Astrocyte of the cerebellum (primary cell): ENCODE measurements at places on chromosomes 1 and 21.
A peak's percentile ranks its signal among the peaks of the same experiment; 100 is the strongest.

GRCh38 chr1:39981385-39981784 lies 26.4 kb downstream of the MFSD2A start:
- DNase-seq, result no peak

DNA sequence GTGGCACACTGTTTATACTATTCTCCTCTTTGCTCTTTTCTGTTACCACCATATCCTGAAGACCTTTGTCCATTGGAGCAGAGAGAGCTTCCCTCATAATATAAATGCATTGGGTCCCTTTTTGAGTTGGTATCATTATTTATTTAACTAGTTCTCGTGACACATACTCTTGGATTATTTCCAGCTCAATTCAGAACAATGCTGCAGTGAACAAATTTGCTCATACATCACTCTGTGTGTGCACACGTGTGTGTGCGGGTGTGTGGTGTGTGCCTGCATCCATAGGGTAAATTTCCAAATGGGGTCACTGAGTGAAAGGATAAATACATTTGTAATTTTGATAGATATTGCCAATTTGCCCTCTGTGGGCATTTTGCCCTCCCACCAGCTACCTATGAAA lies 5.8 kb downstream of the PLA2G2A start:
- DNase-seq, result no peak

DNA sequence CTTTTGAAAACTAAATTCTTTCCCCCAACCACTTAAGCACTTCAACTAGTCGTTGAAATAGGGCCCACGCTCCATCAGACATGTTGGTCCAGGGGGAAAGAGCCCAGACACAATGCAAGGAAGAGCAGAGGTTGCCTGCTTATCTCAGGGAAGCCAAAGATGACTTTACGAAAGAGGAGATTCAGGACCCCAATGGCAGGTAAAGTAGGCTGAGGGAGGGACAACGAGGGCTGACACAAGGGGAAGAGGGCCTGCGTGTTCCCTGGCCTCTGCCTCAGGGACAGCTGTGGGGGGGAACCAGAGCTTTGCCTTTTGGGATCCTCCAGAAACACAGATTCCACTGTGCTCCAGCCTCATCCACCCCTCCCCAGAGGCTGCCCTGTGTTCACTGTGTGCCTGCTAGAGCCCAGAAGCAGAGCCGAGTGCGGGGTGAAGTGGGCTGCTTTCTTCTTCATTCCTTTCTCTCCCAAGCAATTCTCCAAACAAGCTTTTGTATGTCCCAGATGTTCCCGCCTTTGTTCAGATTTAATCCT lies 135.5 kb upstream of the GRIK3 start:
- DNase-seq, result no peak

GRCh38 chr1:31931593-31932225 lies 6.5 kb downstream of the PTP4A2 start:
- no peak for DNase-seq

DNA sequence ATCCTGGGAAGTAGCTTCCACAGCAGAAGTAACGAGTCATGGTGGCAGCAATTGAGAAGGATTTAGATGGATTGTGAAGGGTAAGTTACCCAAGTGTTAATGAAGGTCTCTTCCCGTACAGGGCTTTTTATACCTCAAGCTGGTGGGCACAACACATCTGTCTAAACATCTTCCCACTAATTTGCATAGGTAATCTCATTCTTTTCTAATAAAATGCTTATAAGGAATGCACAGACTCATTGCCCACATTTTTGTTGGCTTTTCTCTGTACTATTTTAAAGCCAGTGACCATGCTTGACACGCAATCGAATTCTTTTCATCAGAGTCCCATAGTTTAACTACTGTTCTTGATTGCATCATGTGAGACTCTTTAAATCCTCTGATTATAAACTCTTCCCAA lies at the start of gene KRTAP7-1:
Gene KRTAP7-1 (minus strand): TSS at position 101 of the 400 bp plus-strand sequence. CDS start 61 bp downstream, at position 40.
- no peak for DNase-seq

GRCh38 chr21:16404776-16405175 lies 675.0 kb downstream of the USP25 start:
- no peak for DNase-seq

- DNase-seq, result no peak
These were observed 478 bp downstream of the C2CD2 start for GRCh38 chr21:41953249-41953830.

- no peak for DNase-seq
These were observed 5.1 kb downstream of the CLCNKA start for GRCh38 chr1:16026723-16027484.

GRCh38 chr1:227760377-227760776 lies 25.1 kb downstream of the SNAP47 start:
- no peak for DNase-seq

DNA sequence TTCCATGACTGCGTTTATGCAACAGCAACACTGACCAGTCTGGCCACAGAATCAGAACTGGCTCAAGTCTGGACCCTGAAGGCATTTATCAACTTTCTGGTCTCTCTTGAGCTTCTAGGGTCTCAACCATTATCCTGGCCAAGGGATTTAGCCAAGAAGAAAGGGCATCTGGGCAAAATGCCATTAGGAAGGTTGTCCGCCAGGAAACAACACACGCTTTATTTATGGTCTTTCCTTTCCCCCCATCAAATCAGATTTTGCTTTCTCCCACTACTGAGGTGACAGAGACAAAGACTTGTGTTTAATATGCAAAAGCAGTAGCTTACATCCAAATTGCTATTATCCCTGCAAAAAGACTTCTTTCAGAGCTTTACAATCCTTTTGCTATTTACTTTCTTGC lies 81.6 kb upstream of the PPP2R5A start:
- no peak for DNase-seq

- DNase-seq, result no peak
These were observed 33.6 kb upstream of the FMN2 start for GRCh38 chr1:240058049-240058448.

GRCh38 chr1:112317140-112317539 lies 78.9 kb upstream of the CTTNBP2NL start:
- DNase-seq, result no peak

GRCh38 chr1:31626223-31627207 lies 9.0 kb downstream of the HCRTR1 start:
- no peak for DNase-seq

DNA sequence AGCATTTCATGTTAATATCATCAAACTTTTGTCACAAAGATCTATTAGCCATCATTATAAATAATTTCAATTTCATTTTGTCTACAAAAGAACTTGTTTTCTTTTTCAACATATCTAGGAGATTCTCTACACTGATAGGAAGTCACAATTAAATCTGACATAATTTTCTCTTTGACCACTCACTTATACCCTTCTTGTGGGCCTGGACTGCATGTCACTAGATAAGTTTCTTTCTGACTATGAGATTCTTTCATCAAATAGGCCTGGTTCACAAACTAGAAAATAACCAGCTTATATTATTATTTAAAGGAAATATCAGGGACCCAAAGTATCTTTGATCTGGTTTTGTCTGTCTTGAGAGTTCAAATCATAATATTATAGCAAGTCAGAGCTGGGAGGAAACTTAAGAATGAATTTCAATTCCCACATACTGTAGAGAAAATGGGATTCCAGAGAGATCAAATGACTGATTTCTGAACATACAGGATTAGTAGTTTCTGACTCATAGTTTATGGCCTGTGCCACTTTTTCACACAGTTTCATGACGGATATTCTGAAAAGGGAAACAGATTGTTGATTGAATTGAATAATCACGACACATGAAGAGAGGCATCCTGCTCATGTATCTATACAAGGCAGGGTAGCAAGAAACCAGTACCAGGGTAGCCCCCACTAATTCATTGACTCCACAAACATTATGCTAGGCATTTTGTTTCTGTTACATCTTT lies 355.8 kb downstream of the GPATCH2 start:
- DNase-seq, result no peak

- no peak for DNase-seq
These were observed 3.3 kb downstream of the RGS16 start for GRCh38 chr1:182600745-182601415.

GRCh38 chr1:174209347-174210187 lies 50.2 kb downstream of the RABGAP1L start:
- DNase-seq, result no peak

DNA sequence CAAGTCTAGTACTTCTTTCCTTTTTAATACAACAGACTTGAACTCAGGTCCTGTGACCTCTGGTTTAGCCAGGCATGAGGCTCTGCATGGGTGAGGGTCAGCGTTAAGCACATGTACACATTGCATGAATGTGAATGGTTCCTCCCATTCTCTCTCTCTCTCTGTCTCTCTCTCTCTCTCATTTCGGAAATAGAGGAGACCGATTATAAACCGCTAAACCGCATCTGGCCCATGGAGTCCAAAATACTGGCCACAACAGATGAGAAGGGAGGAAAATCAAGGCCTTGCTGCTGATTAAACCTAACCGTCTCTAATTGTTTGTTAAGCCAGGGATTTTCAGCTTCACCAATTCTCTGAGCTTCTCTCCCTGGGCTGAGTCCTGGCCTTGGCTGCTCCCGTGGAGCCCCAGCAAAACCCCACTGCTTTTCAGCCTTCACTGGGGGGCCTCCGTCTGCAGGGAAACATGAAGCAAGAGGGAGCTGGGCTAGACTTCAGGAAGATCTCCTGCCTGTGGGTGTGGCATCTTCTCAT lies 6.6 kb downstream of the RSPO1 start:
- DNase-seq, result no peak

GRCh38 chr1:80447526-80447925 lies 1353.2 kb upstream of the ADGRL2 start:
- no peak for DNase-seq

DNA sequence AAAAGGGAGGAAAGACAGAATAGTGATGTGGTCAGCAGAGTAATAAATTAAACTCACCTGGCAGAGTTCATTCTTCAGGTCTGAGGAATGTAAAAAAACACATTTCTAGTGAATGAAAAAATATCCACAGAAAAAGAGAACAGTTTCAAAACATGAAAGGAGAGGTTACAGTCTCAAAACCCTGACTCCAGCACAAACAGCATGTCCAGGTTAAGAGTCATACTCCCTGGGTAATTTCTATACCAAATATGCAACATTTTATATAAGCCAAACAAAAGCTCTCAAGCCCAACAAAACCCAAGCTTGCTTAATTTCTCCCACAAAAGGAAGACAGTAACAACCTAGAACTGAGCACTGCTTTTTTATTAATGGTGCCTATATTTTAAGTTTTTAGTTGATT lies 173.0 kb downstream of the NTMT2 start:
- no peak for DNase-seq

DNA sequence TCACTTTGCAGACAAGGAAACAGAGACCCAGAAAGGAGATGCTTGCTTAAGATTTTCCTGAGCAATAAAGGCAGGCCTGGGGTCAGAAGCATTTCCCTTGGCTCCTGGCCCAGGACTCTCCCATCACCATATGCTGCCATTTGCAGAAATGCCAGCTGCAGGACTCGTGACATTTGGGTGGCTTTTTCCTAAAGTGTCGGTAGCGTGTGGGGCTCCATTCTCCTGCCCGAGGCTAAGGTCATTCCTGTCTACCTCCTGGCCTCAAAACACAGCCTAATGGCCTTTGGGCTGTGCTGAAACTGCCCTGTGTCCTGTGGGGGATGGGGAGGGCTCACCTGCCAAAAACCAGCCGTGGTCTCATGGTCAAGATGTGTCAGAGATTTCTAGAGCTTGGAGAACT lies 216.1 kb upstream of the EDN2 start:
- no peak for DNase-seq

DNA sequence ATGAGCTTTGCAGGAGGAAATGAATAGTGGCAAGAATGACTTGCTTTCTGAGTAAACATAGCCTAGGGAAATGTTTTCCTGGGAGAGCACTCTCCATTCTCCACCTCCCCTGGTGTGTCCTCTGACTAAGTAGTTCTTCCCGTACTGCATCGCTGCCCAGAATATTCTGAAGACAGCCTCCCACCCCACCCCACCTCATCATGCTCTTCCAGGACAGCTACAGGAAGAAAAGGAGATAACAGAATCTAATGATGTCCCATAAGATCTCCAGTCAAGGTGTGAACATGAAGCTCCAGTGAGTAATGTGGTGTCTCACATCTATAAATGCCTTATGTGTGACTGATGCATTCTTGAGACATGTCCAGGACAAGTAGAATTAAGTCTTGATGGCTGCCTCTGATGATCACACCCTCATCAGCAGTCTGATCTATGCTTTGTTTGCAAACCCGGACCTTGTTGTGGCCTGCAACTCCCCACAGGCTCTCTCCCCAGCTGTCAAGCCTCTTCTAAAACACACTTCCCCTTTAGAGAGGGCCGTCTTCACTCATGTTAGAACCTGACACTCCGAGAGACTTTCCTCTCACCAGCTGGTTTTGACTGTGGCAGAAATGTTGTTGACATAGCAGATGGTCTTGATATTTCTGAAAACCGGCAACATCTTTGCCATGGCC lies 183.0 kb downstream of the CYYR1 start:
- no peak for DNase-seq

GRCh38 chr1:89603651-89604413 lies 29.1 kb upstream of the LRRC8C start:
- no peak for DNase-seq

- DNase-seq, result no peak
These were observed 4.8 kb upstream of the SLAMF9 start for GRCh38 chr1:159958719-159959380.

- no peak for DNase-seq
These were observed 72.7 kb downstream of the MAST2 start for GRCh38 chr1:45876000-45876617.

- peak; percentile 91 for DNase-seq
These were observed 68.5 kb upstream of the ADAM30 start for GRCh38 chr1:119964673-119965363.

GRCh38 chr1:66374561-66375111 lies 159.3 kb upstream of the SGIP1 start:
- DNase-seq, result peak; percentile 59

GRCh38 chr1:214566158-214567104 lies 15.0 kb upstream of the PTPN14 start:
- DNase-seq, result no peak

GRCh38 chr1:8238141-8239038 lies 79.5 kb upstream of the SLC45A1 start:
- peak; percentile 49 for DNase-seq

GRCh38 chr1:197305925-197306324 lies 37.9 kb downstream of the CRB1 start:
- no peak for DNase-seq

DNA sequence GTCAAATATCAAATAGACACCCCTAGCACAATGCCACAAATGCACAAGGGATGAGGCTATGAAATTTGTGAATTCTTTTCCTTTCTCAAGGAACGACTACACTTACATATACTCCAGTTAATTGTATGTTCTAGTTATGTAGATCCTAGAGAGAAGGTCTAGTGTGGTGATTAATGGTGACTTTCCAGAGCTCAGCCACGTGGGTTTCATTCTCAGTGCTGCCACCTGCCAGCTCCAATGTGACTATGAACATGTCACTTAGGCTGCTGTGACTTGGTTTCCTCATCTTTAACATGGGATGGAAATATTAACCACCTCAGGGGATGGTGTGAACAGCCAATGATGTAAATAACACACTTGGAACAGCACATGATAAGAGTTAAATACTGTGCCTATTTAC lies 138.3 kb downstream of the APP start:
- no peak for DNase-seq

GRCh38 chr1:46480959-46481646 lies 8.5 kb upstream of the DMBX1 start:
- no peak for DNase-seq

- DNase-seq, result no peak
These were observed 21.8 kb downstream of the TGFBR3 start for GRCh38 chr1:91864017-91864700.

- no peak for DNase-seq
These were observed 173.8 kb downstream of the ETS2 start for GRCh38 chr21:38979271-38980121.
